ENCODE measurements at places on chromosomes 7 and 10.

GRCh38 chr10:132688580-132689420 is 97.1 kb downstream of the NKX6-2 start:
- no peak for DNase-seq

GRCh38 chr10:88097536-88097935 is 234.1 kb downstream of the PTEN start:
- no peak for DNase-seq

DNA sequence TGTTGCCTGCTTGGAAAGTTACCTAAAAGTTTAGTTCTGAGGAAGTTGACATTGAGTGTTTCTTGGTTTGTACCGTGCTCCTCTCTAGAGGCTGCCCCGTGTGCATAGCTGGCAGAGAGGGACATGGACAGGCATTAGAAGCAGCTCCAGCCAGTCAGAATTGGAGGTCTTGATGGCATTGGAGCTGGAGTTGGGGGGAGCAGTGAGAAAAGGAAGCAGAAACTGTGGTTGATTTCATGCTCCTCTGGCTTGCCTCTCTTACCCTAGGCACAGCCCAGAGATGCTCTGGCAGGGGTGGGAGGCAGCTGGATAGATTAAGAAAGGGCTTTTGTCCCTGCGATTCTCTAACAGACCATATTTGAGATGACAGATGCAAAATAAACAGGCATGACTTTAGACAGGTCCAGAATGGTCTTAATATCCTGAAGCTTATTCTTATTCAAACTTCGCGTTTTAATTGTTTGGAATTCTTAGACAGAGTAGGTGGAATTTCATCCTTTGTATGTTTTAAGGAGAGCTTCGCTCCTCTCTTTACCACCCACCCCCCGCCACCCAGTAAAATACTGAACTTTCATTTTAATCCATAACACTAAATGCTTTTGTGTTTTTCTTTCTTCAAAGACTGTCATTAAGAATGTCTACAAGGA is 73.5 kb upstream of the GLCCI1 start:
- DNase-seq, result no peak

DNA sequence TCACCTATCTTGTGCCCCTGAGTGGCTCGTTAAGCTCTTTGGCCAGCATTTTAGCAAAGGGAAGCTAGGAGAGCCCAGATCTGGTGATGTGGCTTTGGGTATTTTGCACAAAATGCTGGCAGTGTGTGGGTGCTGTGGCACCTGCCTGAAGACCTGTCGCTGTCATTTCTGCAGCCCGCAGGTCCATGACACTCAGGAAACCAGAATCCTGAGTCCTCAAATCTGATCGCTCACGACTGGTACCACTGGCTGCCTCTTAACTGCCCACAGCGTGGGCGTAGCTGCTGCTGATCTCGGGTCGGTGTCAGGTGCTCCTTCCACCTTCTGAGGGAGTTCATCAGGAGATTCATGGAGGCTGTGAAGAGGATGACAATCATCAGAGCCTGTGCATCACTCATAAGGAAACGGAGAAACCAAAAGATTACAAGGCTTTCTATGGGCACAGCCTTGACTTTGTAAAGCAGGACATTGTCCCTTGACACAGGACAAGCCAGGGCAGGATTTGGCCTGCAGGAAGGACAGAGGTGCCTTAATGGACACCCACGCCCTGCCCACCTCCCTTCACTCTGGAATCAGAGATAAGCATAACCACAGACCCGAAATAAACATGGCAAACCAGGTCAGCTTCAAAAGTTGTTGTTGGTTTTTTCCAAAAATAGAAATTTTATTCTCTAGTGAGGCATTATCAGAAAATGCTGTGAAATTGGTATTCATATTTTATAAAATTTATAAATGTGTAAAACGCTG is 71.0 kb upstream of the STK17A start:
- no peak for DNase-seq

DNA sequence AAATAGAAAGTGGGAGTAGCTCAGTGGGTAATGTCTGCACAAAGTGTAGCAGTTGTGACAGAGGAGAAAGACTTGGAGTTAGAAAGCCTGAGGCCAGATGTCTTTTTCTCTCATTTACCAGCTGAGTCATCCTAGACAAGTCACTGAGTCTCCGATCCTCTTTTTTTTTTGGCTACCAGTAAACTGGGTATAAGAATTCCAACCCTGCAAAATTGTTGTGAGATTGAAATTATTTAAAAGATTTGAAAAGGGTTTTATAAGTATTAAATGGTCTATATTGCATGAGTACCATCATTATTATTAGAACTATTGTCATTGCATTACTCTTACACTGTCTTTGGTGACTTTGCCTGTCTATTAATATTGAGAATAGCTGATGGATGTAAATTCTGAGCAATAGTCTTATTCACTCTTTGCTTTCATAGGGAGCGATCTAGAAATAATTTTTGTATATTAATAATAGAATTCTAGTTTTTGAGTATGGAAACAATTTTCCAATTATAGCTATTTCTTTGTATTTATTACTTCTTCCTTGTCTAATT is 74.0 kb downstream of the ARID5B start:
- DNase-seq, result no peak

GRCh38 chr7:158324397-158325360 is 262.9 kb downstream of the PTPRN2 start:
- no peak for DNase-seq

- DNase-seq, result no peak
Measured at GRCh38 chr7:75962607-75963380, 31.6 kb downstream of the TMEM120A start.

DNA sequence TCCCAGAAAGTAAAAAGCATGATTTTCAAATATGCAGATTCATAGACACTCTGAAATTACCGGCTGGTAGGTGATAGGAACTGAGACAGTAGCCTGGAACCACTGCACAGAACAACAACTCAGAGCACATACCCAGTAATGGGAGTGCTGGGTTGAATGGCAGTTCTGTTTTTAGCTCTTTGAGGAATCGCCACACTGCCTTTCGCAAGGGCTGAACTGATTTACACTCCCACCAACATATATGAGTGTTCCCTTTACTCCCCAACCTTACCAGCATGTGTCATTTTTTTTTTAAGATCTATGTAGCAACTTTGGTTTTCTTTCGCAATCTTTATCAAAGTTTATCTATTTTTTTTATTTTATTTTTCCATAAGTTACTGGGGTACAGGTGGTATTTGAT is 358.8 kb downstream of the CALN1 start:
- DNase-seq, result no peak

DNA sequence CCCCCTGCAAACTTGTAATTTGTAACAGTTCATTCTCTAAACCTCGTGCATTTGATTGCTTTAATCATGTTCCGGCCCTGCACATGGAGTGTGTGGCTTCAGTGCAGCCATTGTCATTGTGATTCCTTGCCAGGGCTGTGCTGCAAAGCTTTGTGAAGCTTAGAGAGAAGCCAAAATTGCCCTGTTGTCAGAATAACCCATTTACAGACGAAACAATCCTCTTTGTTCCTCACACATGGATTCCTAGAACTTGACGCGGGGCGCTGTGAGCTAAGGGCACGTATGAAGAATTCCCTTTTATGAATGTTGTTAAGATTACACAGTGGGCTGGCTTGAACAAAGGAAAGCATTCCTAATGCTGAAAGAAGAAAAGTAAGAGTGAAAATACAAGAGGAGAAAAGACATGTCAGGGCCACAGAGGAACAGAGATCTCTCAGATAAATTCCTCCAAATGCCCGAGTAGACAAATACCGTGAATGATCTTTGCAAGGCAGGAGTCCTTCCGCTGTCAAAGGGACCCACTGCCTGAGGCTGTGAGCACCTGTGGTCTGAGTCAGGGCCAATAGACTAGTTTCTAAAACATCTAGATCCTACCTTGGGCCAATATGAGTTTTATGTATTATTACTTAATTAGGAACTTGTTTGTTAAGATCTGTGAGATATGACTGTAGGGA is 205.4 kb upstream of the C7orf33 start:
- no peak for DNase-seq

DNA sequence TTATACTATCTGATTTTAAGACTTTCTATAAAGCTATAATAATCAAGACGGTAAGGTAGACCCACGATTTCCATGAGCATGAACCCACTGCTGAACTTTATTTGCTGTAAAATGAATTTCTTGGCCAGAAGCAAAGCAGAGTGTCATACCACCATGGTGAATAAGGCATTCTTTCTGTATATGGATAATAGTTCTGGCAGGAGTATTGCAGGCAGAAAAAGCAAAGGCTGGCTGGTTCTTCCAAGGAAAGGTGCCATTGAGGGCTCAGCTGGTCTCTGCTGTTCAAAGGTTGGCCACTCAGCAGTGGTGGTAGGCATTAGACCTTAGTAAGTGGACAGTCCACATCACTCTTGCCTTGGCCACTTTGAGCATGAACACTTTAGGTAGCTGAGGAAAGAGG is 104.1 kb upstream of the KCNMA1 start:
- no peak for DNase-seq

DNA sequence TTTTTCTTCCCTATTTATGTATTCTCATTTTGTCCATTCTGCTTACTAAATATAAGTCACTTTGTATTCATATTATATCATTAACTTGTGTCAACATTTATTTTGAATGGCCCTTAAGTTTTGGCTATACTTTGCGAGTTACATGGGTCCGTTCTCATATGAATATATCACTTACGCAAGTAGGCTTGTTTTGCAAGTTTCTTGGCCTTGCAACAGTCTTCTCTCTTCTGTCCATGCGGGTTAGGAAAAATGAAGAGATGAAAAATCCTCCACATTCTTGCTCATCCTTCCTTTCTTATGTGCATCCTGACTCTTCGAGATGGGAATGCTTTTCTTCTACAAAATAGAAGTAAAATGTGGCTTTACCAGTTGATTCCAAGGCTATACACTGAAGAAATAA is 82.8 kb downstream of the GPR158 start:
- no peak for DNase-seq

- DNase-seq, result no peak
Measured at GRCh38 chr10:86263209-86263608, 103.4 kb downstream of the GRID1 start.

Measured in CD4-positive, alpha-beta T cell treated with Interleukin-21 for 1 hour (primary cell).